Mesothelial cell of epicardium (in vitro differentiated cells): ENCODE measurements at places on chromosomes 4 and X. TPM values are rescaled to one million over a fixed set of nuclear protein-coding genes. Genes with fewer than 3 reads are reported as not detected.

DNA sequence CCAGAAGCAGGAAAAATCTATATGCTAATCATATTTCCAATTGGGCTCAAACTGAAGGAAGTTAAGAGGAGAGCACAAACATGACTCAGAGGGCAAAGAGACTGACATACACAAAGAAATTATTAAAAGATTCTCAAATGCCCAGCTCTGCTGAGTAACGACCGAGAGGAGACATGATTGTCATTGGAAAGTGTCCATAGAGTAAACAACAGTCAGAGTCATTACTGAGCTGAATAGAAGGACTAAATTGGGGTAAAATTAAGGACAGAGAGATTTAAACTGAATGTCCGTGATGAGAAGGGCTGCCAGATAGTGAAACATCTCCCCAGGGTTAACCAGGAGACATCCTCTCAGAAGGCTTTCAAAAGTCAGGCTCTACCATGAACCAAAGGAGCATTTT, 111.2 kb upstream of the GALNT7 start:
- no peaks in the 10 kb centered on the region for H3K36me3 ChIP-seq
- no peaks in the 10 kb centered on the region for H3K27me3 ChIP-seq
- H3K4me1 ChIP-seq = peaks cover 4% of the 10 kb centered on the region
- no peak for DNase-seq
- no peak overlapping the region for H3K27ac ChIP-seq

DNA sequence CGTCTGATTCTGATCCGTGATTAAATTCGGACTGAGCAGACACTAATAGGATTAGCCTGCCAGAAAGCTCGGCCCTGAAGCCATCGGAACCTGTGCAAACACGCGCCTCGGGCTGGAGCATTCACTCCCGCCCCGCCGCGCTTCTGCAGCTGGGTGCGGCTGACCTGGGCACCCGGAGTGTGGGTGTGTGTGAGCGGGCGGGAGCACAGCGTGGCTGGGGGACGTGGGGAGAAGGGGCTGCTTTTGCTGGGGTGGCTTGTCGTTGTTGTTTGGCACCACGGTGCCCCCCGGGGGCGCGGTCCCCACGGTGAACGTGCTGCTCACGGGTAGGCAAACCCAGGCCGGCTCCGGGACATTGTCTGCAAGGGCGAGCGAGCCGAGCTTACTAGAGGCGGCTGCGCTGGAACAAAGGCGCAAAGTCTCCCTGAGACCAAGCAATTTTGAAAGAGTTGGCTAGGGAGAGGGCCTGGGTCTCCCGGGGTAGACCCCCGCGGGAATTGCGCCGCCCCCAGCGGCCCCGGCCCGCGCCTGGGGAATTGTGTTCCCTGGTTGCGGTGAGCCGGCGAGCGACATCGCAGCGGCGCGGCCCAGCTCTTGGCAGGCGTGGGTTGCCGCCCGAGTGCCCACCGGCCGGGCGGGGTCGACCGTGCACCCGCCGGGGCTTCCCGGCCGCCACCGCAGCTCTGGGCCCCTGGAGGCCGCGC, 1.4 kb downstream of the MAMLD1 start:
- peaks cover 16% of the 10 kb centered on the region for H3K4me1 ChIP-seq
- H3K4me3 ChIP-seq = peak overlapping the region; percentile 56
- DNase-seq = no peak
- H3K27me3 ChIP-seq = peaks cover 60% of the 10 kb centered on the region
- H3K36me3 ChIP-seq = no peaks in the 10 kb centered on the region

- no peak overlapping the region for H3K27ac ChIP-seq
- no peak overlapping the region for H3K4me3 ChIP-seq
- peaks cover 3% of the 10 kb centered on the region for H3K4me1 ChIP-seq
- no peak for DNase-seq
- peaks cover 7% of the 10 kb centered on the region for H3K36me3 ChIP-seq
- H3K27me3 ChIP-seq = no peaks in the 10 kb centered on the region
Measured at GRCh38 chr4:110059556-110060191, 138.7 kb downstream of the ELOVL6 start.

DNA sequence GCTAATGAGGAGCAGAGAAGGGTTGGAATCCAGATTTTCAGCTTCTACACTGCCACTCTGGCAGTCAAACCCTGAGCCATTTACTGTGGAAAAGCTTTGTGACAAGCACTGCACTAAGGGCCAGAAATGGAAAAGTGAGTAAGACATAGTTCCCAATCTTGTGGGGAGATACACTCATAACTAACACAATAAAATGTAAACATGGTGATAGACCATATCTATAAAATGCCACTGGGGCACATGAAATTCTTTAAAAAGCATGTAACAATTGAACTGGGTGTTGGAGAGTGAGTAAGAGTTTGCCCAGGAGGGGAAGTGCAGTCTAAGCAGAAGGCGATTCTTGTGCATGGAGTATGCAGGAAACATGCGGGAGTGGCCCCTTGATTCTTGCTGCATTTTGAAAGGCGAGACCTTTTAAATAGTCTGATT, 32.0 kb upstream of the ANXA5 start:
- DNase-seq = no peak
- H3K27ac ChIP-seq = no peak overlapping the region
- H3K4me3 ChIP-seq = no peak overlapping the region
- H3K36me3 ChIP-seq = no peaks in the 10 kb centered on the region
- peaks cover 26% of the 10 kb centered on the region for H3K4me1 ChIP-seq

GRCh38 chrX:17299206-17299605, 75.8 kb upstream of the NHS start:
- peaks cover 6% of the 10 kb centered on the region for H3K27me3 ChIP-seq
- H3K27ac ChIP-seq = peak overlapping the region; percentile 40
- DNase-seq = no peak
- no peaks in the 10 kb centered on the region for H3K36me3 ChIP-seq
- H3K4me3 ChIP-seq = no peak overlapping the region

- peaks cover 17% of the 10 kb centered on the region for H3K36me3 ChIP-seq
- H3K4me1 ChIP-seq = peaks cover 15% of the 10 kb centered on the region
- no peak for DNase-seq
- no peak overlapping the region for H3K4me3 ChIP-seq
Measured at GRCh38 chrX:118577041-118577440, 81.4 kb downstream of the DOCK11 start.

DNA sequence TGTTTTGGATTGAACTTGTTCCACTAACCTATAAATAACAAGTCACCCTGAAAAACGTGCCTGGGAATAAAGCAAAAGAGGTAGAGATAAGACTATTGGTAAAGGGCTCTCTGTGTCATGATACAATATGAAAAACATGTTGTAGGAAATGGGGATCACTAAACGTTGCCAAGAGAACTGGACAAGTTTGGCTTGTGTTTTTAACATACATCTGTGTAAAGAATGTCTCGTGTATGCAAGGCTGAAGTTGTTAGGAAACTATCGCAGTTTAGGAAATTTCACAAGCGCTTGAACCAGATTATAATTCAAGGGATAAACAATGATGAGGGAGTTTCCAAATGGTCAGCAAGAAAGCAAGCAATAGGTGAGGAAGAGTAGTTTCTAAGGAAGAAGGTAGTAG, 655.8 kb downstream of the PCDH7 start:
- H3K4me1 ChIP-seq = peaks cover 5% of the 10 kb centered on the region
- H3K27ac ChIP-seq = no peak overlapping the region
- no peak for DNase-seq
- no peaks in the 10 kb centered on the region for H3K27me3 ChIP-seq
- peaks cover 2% of the 10 kb centered on the region for H3K36me3 ChIP-seq

DNA sequence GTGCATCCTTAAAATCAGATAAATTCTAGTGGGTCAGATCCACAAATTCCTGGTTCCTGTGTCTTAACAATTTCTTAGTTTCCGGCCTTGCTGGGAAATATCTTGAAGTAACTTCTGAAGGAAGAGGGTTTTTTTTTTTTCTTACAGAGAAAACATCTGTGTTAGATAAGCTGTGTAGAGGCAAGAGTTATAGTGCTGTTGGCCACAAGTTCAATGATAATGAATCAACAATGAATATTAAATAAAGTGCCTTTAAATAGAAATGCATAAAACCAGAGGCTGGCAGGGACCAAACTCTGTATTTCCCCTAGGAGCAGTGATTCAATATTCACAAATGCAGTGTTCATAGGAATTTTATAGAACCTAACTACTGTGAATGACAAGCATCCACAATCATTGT, 711.9 kb upstream of the ATOH1 start:
- no peak overlapping the region for H3K4me3 ChIP-seq
- peaks cover 10% of the 10 kb centered on the region for H3K4me1 ChIP-seq
- no peaks in the 10 kb centered on the region for H3K36me3 ChIP-seq
- DNase-seq = no peak

- peaks cover 60% of the 10 kb centered on the region for H3K36me3 ChIP-seq
- H3K4me3 ChIP-seq = no peak overlapping the region
Measured at GRCh38 chrX:115895678-115896329, 274.7 kb upstream of the AGTR2 start.

GRCh38 chr4:114494246-114494803, 104.3 kb upstream of the UGT8 start:
- no peak overlapping the region for H3K4me3 ChIP-seq
- no peaks in the 10 kb centered on the region for H3K4me1 ChIP-seq

DNA sequence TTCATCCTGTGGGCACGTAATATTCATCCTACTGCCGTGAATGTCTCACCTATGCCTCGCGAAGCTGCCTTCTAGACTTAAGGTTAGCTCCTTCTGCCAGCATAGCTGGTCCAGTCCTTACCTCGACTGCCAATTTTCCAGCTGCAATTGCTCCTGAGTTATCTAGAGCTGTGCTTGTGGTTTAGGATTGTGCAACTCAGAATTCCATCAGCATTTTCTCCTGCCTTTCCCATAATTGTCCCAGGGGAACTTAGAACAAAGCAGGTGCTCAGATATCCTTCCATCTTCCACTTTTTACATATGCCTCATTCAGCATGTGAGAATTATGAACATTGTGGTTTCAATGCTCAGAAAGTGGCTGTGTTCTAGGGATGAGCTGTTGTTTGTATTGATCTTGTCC, 131.4 kb upstream of the ADGRL3 start:
- H3K27ac ChIP-seq = no peak overlapping the region
- H3K4me1 ChIP-seq = no peaks in the 10 kb centered on the region
- H3K27me3 ChIP-seq = no peaks in the 10 kb centered on the region
- H3K36me3 ChIP-seq = no peaks in the 10 kb centered on the region

GRCh38 chr4:47661741-47662140, 176.1 kb downstream of the CORIN start:
- peaks cover 1% of the 10 kb centered on the region for H3K36me3 ChIP-seq
- no peak overlapping the region for H3K4me3 ChIP-seq
- no peak for DNase-seq
- H3K4me1 ChIP-seq = no peaks in the 10 kb centered on the region
- H3K27ac ChIP-seq = no peak overlapping the region

GRCh38 chrX:134870419-134870818, 120.4 kb upstream of the SMIM10 start:
- H3K4me1 ChIP-seq = no peaks in the 10 kb centered on the region
- H3K27me3 ChIP-seq = no peaks in the 10 kb centered on the region
- no peak overlapping the region for H3K4me3 ChIP-seq
- H3K36me3 ChIP-seq = no peaks in the 10 kb centered on the region
- no peak overlapping the region for H3K27ac ChIP-seq

DNA sequence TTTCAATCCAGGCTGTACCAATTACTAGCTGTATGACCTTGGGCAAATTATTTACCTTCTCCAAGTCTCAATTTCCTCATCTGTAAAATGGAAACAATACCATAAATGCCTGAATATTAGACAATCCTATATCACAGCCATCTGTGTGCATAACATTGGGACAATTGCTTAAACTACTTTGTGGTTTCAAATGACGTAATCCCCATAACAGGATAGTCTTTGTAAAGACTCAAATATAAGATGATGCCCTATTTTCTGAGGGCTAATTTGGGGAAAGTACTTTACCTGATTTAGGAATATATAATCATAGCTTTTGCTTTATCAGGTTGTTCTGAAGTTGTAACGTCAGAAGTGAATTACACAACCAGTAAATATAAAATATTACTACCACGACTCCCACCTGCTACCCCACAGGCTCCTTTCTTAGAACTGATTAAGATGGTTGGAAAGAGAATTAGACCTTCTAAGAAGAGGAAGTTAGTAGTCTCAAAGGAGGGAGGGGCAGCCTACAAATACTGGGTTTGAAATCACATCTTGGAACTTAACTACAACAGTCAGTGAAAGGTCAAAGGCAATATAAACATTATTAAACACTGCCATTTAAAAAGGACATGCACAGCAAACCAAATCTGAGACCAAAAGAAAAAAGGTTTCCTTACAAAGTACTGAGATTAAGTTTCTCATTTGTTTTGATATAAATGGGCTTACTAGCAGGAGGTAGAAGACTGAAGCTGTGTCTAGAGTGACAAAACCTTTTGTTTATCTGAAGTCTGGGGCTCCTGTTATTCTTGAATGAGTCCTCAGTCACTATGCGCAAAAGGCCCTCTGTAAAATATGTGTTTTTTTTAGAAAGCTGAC, 215.0 kb downstream of the SCFD2 start:
- peaks cover 3% of the 10 kb centered on the region for H3K4me1 ChIP-seq
- no peak overlapping the region for H3K4me3 ChIP-seq
- H3K36me3 ChIP-seq = peaks cover 5% of the 10 kb centered on the region
- H3K27me3 ChIP-seq = no peaks in the 10 kb centered on the region
- H3K27ac ChIP-seq = no peak overlapping the region
- no peak for DNase-seq

GRCh38 chr4:116058129-116058528, 944.7 kb upstream of the NDST4 start:
- no peak overlapping the region for H3K4me3 ChIP-seq
- no peaks in the 10 kb centered on the region for H3K27me3 ChIP-seq
- no peaks in the 10 kb centered on the region for H3K4me1 ChIP-seq

DNA sequence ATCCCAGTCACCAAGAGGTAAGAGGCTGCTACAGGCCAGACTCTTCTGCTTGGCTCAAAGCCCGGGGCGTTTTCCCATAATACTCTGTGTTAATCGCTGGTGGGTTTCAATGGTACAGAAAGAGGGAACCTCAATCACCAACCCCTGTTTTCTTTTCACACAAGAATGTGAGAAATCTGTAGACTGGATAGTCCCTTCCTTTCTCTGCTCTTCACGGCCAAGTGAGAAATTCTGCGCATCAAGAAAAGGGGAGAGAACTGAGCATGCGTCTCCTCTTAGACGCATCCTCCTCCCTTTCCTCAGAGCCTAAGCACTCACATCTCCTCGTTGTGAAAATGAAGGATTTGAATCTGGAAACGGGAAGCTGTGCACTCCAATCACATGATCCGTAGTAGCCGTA, 64.7 kb downstream of the CLNK start:
- no peak for DNase-seq
- H3K27ac ChIP-seq = peak overlapping the region; percentile 70
- peaks cover 52% of the 10 kb centered on the region for H3K4me1 ChIP-seq
- no peaks in the 10 kb centered on the region for H3K27me3 ChIP-seq
- H3K4me3 ChIP-seq = no peak overlapping the region

KIF4A gene
- 12.2 to 13.1 TPM (median 12.7 TPM) in 3 replicates for total RNA-seq

PAGE4 gene
- 0.60 to 0.67 TPM in 2 of 3 replicates, not detected in the other for total RNA-seq

IQCM gene
- 0.75 to 0.94 TPM (median 0.78 TPM) in 3 replicates for total RNA-seq

ETFDH gene
- total RNA-seq = 16.5 to 20.7 TPM (median 19.4 TPM) in 3 replicates

IL15 gene
- 0.80 to 1.1 TPM (median 0.82 TPM) in 3 replicates for total RNA-seq

RHOH gene
- 0.25 to 0.40 TPM (median 0.29 TPM) in 3 replicates for total RNA-seq

DMRTC1 gene
- total RNA-seq = 0.65 to 2.1 TPM (median 0.88 TPM) in 3 replicates

MTCP1 gene
- 10.4 to 13.0 TPM (median 13.0 TPM) in 3 replicates for total RNA-seq

DIPK2B gene
- total RNA-seq = not detected in 3 replicates

TLR3 gene
- total RNA-seq = 9.1 to 9.3 TPM (median 9.2 TPM) in 3 replicates

TLR10 gene
- not detected in 3 replicates for total RNA-seq
